Spleen (tissue), 13 donors: ENCODE measurements at places on chromosomes 12 and 14. TPM values are rescaled to one million over a fixed set of nuclear protein-coding genes. Genes with fewer than 3 reads are reported as not detected.

VDR gene
- 5.7 TPM for total RNA-seq

CDK2 gene
- 24.0 TPM for total RNA-seq

IAPP gene
- total RNA-seq, result not detected

PPP1R3E gene
- total RNA-seq, result 20.8 TPM

TPPP2 gene
- 0.76 TPM for total RNA-seq

AMN1 gene
- total RNA-seq, result 13.1 TPM

DNA sequence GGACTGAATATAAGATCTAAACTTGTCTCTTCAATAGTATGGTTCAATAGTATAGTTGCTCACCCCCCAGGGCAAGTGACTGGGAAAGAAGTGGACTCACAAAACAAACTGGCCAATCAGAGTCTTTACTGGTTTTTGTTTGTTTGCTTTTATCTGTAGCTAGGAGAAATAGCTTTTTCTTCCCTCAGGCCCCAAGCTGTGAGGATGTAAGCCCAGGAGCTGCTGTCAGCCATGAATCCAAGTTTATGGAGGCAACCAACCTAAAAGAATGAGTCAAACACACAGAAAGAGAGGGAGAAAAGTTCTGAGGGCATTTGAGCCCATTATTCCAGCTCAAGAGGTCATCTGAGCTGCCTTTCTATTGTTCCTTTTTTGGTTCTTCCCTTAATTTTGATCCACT is 375.3 kb downstream of the BCAT1 start:
- H3K4me1 ChIP-seq, result no peaks in the 10 kb centered on the region
- no peak overlapping the region for H3K4me3 ChIP-seq
- H3K27ac ChIP-seq, result no peak overlapping the region
- no peaks in the 10 kb centered on the region for H3K36me3 ChIP-seq
- DNase-seq, result no peak

DNA sequence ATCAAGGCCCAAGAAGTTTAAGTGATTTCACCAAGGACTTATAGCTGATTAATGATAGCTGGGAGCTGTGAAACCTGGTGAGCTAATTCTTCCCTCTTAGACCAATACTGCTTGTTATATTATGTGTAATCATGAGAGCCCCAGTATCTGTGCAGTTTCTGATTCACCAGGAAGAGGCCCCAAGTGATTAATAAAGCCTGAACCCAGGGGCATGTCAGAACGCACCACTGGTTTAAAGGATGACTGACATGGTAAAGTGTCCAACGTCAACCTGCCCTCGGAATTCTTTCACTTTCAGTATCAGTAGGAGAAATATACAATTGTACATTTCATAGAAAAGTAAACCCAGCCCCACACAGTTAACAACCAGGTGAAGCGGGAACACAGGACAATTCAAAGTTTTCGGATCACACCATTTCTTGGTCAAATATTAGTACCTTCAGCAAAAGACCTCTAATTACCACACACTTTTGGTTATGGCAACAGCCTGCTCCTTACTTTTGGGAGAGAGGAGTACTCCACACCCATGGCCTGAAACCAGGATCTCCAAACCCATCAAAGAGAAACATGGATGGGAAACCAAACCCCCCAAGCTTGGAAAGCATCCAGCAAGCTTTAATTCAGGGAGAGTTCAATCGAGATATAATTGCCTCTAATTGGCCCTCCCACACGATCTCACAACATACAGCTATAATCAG is 28.5 kb downstream of the TMCC3 start:
- DNase-seq, result no peak
- H3K27me3 ChIP-seq, result no peaks in the 10 kb centered on the region
- H3K4me1 ChIP-seq, result peaks cover 36% of the 10 kb centered on the region
- H3K27ac ChIP-seq, result peak overlapping the region; percentile 65
- H3K36me3 ChIP-seq, result no peaks in the 10 kb centered on the region

DNA sequence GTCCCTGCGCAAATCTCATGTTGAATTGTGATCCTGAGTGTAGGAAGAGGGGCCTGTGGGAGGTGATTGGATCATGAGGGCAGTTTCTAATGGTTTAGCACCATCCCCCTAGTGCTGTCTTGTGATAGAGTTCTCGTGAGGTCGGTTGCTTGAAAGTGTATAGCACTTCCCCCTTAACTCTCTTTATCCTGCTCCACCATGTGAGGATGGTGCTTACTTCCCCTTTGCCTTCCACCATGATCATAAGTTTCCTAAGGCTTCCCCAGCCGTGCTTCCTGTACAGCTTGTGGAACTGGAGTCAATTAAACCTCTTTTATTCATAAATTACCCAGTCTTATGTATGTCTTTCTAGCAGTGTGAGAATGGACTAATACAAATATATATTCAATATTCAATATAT is 303.7 kb upstream of the SEL1L start:
- H3K4me3 ChIP-seq, result no peak overlapping the region
- DNase-seq, result no peak
- H3K4me1 ChIP-seq, result no peaks in the 10 kb centered on the region
- H3K27ac ChIP-seq, result no peak overlapping the region
- H3K36me3 ChIP-seq, result no peaks in the 10 kb centered on the region

DNA sequence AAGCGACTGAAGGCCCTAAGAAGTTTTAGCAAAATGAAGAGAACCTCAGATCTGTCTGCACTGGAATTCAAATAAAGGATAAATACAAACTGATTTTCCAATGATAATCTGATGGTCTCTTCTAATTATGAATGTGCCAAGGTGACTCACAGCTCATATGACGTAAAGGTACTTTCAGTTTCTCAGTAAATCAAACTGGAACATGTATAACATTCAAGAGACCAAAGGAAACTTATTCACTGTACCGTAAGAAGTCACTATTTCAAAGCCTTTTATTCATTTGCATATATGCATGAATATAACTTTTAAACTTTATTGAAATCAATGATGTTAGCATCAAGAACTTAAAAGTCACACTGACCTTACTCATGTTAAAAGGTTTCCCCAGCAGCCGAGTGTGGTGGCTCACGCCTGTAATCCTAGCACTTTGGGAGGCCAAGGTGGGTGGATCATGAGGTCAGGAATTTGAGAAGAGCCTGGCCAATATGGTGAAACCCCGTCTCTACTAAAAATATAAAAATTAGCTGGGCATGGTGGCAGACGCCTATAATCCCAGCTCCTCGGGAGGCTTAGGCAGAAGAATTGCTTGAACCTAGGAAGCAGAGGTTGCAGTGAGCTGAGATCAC is 52.2 kb downstream of the ATXN2 start:
- H3K4me1 ChIP-seq, result no peaks in the 10 kb centered on the region
- H3K36me3 ChIP-seq, result peaks cover 100% of the 10 kb centered on the region
- H3K27ac ChIP-seq, result no peak overlapping the region
- H3K27me3 ChIP-seq, result no peaks in the 10 kb centered on the region

- no peak overlapping the region for H3K4me3 ChIP-seq
- H3K4me1 ChIP-seq, result peaks cover 7% of the 10 kb centered on the region
- peak; percentile 65 for DNase-seq
- no peak overlapping the region for H3K27ac ChIP-seq
- H3K36me3 ChIP-seq, result no peaks in the 10 kb centered on the region
These were observed 48.7 kb downstream of the DLK1 start for GRCh38 chr14:100775351-100775830.

DNA sequence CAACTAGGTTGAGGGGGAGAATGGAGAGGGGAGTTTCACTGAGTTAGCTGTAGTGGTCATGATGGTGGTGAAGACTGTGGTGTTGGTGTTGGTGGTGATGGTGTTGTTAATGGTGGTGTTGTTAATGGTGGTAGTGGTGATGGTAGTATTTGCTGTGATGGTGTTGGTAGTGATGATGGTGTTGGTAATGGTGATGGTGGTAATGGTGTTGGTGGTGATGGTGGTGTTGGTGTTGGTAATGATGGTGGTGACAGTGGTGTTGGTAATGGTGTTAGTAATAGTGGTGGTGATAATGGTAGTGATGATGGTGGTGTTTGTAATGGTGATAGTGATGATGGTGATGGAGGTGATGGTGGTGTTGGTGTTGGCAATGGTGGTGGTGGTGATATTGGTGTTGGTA is 9.1 kb downstream of the C1R start:
- peaks cover 5% of the 10 kb centered on the region for H3K36me3 ChIP-seq
- no peaks in the 10 kb centered on the region for H3K27me3 ChIP-seq
- H3K4me1 ChIP-seq, result no peaks in the 10 kb centered on the region

- no peak for DNase-seq
- H3K36me3 ChIP-seq, result no peaks in the 10 kb centered on the region
- H3K27ac ChIP-seq, result no peak overlapping the region
- H3K27me3 ChIP-seq, result no peaks in the 10 kb centered on the region
These were observed 1246.4 kb downstream of the SLC16A7 start for GRCh38 chr12:60842181-60842580.

DNA sequence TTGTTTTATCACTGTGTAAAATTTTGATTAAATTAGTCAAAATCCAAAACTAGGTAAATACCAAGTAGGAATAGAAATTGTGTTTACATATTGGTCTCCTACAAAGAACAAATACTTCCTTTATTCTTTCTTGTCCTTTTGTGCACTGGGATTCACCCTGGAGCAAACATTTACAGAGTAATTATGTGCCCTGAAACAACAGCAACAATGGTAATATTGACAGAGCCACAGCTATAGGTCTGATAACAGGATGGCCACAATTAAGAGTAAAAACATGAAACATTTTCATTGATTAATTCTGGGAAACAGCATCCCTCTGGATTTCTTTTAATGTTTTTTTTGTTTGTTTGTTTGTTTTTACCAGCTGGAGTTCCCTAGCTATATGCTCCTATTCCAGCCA is 61.2 kb downstream of the SLC38A6 start:
- H3K27ac ChIP-seq, result no peak overlapping the region
- H3K27me3 ChIP-seq, result no peaks in the 10 kb centered on the region
- H3K4me1 ChIP-seq, result no peaks in the 10 kb centered on the region
- H3K36me3 ChIP-seq, result no peaks in the 10 kb centered on the region

DNA sequence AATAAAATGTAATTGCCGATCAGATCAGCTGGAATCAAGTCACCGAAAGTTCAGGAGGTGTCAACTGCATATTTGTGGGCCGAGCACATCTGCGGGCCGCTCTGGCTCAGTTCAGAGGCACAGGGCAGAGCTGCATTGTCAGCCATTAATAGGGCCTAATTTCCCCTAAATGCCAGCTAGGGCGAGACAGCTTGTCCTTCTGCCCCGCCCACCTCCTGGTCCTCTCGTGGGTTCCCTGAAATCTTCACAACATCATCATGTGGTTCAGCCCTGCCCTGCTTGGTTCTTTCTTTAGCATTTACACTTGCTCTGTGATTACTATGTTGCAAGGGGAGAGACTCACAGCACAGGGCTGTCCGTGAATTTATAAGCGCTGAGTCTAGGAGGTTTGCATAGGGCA is 148.9 kb downstream of the CHST11 start:
- H3K27me3 ChIP-seq, result no peaks in the 10 kb centered on the region
- H3K4me1 ChIP-seq, result peaks cover 30% of the 10 kb centered on the region
- no peak overlapping the region for H3K27ac ChIP-seq

DNA sequence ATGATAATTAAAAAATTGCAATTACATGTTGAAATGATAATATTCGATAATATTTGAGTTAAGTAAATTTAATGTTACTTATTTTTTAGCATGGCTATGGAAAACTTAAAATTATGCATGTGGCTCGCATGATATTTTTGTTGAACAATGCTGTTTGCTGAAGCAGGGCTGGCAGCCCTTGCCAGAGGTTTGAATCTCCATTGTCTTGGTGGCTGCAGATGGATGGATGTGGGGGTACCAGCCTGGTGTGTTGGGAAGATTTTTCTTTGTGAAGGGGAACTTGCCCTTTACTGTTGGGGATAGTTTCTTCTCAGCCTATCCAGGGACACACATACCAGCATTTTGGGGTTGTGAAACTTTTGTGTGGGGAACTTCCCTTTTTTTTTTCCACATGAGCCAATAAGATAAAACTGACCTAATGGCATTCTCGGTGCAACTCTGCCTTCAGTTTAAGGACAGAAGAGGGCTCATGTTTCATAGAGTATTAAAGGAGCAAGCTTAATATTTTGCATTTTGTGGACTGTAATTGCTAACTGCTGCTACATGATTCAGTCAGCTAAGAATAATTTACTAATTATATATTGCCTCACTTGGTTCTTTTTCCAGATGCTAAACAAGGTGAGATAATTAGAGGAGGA is 8.8 kb downstream of the RASSF3 start:
- peaks cover 100% of the 10 kb centered on the region for H3K4me1 ChIP-seq
- no peak for DNase-seq
- no peaks in the 10 kb centered on the region for H3K36me3 ChIP-seq
- no peaks in the 10 kb centered on the region for H3K27me3 ChIP-seq
- H3K27ac ChIP-seq, result peak overlapping the region; percentile 99

GRCh38 chr12:90841336-90841735 is 113.6 kb downstream of the CCER1 start:
- H3K4me1 ChIP-seq, result no peaks in the 10 kb centered on the region
- no peak overlapping the region for H3K27ac ChIP-seq
- no peaks in the 10 kb centered on the region for H3K27me3 ChIP-seq
- H3K36me3 ChIP-seq, result no peaks in the 10 kb centered on the region
- H3K4me3 ChIP-seq, result no peak overlapping the region

DNA sequence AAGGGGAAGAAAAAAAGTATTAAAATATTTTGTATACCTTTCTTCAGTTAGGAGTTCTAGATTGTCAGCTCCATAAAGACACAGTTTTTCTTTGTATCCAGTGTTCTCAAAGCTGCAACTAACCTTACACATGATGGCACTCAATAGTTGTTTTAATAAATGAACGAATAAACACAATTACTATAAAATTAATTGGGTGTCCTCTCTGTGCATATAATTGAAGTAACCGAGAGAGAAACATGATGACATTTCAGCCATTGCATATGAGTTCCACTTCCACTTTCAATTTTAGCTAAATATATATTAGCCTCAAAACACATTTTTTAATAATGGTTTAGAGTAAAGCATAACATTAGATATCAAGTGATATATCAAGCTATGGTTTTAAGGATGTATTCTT is 671.2 kb downstream of the LRFN5 start:
- no peak for DNase-seq
- no peak overlapping the region for H3K27ac ChIP-seq
- H3K27me3 ChIP-seq, result no peaks in the 10 kb centered on the region
- no peaks in the 10 kb centered on the region for H3K4me1 ChIP-seq
- no peaks in the 10 kb centered on the region for H3K36me3 ChIP-seq
- H3K4me3 ChIP-seq, result no peak overlapping the region

DNA sequence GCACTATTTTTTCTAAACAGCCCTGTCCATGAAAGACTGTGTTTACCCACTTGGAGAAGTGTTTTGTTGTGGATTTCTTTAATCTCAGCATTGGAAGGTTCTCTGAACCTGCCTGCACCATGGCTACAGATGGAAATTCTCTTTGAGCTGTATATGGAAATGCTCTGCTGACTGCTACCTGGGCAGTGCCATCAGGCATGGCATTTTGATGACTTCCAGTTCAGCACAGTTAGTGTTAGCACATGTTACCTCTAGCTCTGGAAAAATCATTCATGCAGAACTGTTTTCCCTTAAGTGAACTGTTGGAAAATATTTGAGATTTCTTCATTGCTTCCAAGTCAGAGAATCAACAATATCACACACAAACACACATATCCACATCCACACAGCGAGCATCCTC is 52.6 kb upstream of the RIC8B start:
- H3K4me3 ChIP-seq, result no peak overlapping the region
- DNase-seq, result no peak
- H3K4me1 ChIP-seq, result no peaks in the 10 kb centered on the region
- no peak overlapping the region for H3K27ac ChIP-seq
